ENCODE measurements at places on chromosomes 6 and 20. TPM values are rescaled to one million over a fixed set of nuclear protein-coding genes. Genes with fewer than 3 reads are reported as not detected.

JPH2 gene
- total RNA-seq: under 0.01 TPM

OVOL2 gene
- not detected for total RNA-seq

NKAIN2 gene
- total RNA-seq: not detected

POU3F2 gene
- not detected for total RNA-seq

SIRPD gene
- total RNA-seq: not detected

SLC26A8 gene
- total RNA-seq: not detected

DNAH8 gene
- 0.76 TPM for total RNA-seq

HACE1 gene
- 17.5 TPM for total RNA-seq

SCGN gene
- not detected for total RNA-seq

TBXT gene
- total RNA-seq: not detected
